ENCODE measurements at places on chromosomes 5 and 9.

GRCh38 chr5:54748527-54748926 is 231.0 kb downstream of the SNX18 start:
- no peak for DNase-seq

DNA sequence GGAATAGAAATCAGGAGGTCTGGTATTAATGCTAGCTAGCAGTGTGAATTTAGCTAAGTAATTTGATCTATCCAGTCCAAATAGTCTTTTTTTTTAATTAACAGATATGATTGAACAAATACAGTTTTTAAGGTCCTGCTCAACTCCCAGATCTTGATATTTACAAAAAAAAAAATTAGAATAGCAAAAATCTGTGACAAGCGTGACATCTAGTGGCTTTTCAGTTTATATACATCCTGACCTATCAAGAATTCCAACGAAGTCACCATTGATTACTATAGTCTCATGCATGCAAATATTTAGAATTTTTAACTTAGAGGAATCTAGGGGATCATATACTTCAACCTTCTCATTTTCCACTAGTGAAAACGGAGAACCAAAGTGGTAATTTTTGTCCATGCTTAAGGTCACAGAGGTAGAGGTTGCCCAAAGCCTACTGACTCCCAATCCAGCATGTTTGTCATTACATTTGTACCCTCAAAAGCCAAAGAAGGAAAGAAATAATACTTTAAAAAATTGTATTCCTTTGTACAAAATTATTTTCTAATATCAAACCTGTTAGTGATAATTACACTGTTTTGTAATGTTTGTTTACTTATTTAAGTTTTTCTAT is 17.6 kb upstream of the TARS1 start:
- DNase-seq = no peak

GRCh38 chr5:107943923-107944322 is 273.2 kb upstream of the EFNA5 start:
- DNase-seq = no peak

DNA sequence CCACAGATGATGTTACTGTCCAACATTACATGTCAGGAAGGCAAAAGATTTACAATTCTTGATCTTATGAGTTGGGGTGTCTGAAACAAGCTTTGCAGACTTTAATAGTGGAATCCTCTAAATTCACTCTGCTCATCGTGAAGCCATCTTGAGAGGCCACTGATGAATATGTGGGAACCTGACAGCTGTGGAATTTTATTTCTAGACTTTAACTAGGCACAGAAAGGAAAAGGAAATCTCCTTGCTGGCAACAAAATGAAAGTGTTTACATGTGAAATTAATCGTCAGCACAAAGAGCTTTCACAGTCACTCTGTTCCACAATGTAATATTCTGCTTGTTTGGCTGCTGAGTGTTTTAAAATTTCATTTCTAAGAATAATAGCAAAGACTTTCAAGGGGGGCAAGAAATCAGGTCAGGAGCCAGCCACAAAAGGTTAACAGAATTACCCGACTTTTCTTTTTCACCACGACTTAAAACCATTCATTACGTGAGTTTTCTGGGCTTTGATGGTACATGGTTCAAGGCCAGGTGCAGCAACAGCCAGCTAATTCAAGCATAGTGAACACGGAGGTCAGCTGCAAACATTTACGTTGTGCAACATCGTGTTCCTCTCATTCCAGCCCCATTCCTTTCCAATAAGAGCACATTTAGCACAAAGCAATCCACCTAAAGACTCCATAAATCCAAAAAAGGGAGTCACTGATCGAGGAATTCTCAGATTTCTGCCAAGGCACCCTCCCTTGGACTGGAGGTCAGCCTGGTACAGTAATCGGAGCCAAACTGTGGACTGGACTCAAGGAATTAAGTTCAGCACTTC is 14.6 kb downstream of the NREP start:
- no peak for DNase-seq

GRCh38 chr9:108865037-108865436 is 3.0 kb downstream of the ACTL7A start:
- DNase-seq = no peak

DNA sequence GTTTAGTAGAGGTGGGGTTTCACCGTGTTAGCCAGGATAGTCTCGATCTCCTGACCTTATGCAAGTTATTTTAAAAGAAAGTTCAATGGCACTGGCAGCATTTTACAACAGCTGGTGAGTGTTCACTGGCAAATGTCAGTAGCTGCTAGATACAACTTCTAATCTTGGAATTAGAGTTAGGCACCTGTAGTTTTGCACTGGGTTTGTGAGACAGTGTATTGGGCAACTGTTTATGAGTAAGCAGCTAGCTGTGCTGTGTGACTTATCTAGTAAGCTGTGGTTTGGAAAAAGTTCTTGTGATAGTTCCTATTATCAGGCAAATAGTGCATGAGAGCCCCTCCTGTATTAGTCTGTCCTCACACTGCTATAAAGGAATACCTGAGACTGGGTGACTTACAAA is 61.5 kb downstream of the UBE2QL1 start:
- DNase-seq = no peak

GRCh38 chr9:899440-900184 is 58.1 kb downstream of the DMRT1 start:
- DNase-seq = no peak

DNA sequence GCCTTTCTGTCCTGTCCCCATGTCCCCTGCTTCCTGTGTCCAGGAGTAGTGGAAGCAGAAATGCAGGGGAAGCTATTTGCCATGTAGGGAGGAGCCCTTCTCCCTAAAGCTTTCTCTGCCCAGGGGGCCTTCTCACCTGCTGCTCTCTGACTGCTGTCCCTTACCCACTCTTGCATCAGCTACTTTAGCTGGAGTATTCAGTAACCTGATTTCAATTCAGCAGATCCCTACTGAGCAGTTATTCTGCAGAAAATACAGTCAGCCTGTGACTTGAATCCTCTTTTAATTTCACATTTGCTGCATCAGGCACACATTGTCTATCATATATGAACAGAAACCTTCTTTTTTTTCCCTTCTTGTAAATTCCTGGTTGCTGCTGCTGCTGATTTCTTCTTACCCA is 90.4 kb downstream of the MVB12B start:
- no peak for DNase-seq

DNA sequence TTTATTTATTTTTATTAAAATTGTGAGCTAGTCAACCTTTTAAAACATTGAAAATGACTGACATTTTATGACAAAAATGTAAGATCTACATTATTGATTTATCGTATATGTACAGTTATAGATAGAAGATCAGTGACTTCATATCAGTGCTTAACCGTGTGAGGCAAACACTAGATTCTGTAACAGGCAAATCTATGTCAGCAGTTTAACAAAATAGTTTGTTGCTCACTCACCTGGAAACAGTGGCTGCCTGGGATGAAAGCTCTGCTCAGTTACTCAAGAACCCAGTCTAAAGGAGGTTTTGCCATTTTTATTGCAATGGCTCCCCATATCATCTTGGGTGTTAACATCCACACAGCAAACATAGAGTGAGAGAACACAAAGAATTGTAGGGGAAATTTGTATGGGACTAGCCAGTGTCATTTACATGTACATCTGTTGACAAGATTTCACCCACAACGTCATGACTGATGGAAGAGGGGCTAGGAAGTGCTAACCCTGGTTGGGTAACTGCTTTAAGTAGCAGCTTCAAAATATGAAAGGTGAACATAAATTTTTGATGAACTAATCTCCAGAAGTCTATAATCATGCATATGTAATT is 49.0 kb downstream of the SGCD start:
- no peak for DNase-seq

GRCh38 chr5:147822686-147823491 is 8.6 kb downstream of the SPINK1 start:
- peak; percentile 1 for DNase-seq

DNA sequence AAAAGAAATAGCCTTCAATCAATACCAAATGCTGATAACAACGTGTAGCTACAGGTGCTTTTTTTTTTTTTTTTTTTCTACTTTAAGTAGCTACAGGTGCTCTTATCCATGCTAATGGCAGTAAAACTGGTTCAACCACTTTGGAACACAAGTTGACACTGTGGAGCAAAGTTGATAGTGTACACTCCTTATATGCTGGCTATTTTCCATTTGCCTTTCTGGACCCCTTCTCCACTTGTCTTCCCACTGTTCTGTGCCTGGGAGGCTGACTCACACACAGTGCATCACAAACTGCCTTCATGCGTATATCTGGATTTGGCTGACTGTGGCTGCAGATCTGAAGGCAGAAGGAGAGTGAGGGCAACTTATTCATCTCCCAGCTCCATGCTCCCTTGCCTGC is 247.9 kb downstream of the MSX2 start:
- no peak for DNase-seq

DNA sequence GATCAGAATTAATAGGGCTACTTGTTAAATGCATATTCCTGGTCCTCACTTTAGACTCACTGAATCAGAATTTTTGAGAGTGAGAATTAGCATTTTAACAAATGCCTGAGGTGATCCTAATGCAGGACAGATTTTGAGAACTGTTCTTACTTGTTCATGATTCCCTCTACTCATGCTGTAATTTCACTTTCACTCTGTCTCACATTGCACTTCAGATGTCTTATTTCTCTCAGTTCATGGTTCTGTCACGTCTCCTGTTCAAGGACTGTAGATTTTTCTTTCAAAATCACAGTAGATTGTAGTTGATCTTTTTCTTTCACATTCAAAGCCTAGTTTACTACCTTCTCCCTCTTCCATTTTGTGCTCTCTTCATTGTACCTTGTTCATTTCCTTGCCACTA is 54.3 kb downstream of the ADGRV1 start:
- DNase-seq = no peak

- no peak for DNase-seq
These were observed 18.4 kb upstream of the TTC1 start for GRCh38 chr5:159990506-159990905.

GRCh38 chr5:56692359-56693219 is 122.8 kb upstream of the MAP3K1 start:
- no peak for DNase-seq

GRCh38 chr5:44565902-44566301 is 176.7 kb upstream of the FGF10 start:
- no peak for DNase-seq

DNA sequence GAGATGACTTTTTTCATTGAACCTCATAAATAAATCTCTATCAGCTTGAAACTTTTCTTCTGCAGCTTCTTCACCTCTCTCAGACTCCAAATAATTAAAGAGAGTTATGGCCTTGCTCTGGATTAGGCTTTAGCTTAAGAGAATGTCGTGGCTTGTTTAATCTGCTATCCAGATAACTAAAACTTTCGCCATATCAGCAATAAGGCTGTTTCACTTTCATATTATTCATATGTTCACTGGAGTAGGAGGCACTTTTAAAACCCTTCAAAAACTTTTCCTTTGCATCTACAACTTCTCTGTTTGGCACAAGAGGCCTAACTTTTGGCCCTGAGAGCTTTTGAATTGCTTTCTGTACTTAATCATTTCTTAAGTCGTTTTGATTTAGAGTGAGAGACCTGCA is 386.9 kb upstream of the FAM174A start:
- no peak for DNase-seq

- DNase-seq = no peak
These were observed 321.9 kb upstream of the TARS1 start for GRCh38 chr5:33118761-33119415.

- DNase-seq = no peak
These were observed 321.8 kb upstream of the MEF2C start for GRCh38 chr5:89204756-89205155.

GRCh38 chr9:105295201-105295550 is 50.7 kb downstream of the SLC44A1 start:
- DNase-seq = no peak

- no peak for DNase-seq
These were observed 46.5 kb upstream of the GPR151 start for GRCh38 chr5:146562461-146562860.

- DNase-seq = no peak
These were observed 30.7 kb downstream of the CTNND2 start for GRCh38 chr5:11873587-11873986.

DNA sequence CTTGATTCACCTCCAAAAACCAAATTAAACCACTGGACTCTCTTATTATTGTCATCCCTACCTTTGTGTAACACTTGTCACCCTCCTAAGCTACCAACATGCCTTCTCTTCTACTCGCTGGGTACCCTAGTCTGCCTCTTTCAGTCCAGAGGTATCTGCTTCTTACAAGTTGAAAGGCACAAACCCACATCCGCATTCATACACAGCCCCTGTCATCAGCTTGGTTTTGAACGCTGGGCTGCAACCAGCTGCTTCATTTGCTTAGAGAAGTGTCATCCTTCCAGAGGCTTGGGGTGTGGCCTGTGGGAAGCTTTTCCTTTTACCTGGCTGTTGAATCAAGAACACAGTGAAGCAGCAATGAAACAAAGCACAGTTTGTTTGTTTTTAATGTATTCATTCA is 138.8 kb upstream of the WWC1 start:
- DNase-seq = no peak

DNA sequence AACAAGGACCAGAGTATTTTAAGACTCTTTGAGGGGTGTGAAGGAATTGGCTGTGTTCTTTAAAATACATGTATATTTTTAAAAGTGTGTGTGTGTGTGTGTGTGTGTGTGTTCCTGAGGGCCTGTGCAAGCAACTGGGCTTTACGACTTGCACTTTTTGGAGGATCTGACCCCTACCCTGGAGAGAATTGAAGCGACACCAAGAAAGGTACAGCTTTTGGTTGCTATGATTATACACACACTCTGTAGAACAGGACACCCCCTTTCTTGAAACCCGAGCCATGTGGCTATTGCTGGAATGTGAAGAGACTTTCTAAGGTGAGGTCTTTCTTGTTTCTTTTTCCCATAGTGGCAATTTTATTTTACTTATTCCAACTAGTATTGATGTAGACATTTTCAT is 988 bp downstream of the SHISAL2B start:
- no peak for DNase-seq

DNA sequence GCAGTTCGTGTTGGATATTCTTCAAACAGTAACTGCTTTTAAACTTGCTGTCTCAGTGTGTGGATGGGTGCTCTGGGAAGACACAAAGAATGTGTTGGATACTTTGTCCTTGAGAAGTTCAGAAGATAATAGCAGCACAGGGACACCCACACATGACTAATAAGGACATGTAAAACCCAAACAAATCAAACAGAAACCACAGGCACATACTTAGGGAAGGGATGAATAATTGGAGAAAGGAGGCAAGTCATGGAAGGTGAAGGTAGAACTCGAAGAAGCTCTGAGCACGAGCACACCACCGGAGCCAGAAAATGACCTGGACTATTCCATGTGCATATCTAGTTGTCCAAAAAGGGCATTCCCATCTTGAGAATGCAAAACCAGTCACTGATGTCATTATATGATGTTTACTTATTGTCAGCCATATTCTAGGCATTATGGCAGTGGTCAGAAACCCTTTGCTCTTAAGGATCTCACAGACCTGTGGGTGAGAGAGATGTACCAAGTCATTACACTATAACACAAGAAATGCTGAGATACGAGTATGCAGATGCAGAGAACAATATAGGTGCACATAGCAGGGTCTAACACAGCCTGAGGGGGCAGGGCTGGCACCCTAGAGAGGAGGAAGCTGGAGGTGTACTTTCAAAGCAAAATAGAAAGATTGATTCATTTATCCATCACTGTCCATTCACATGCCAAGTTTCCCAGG is 152.9 kb downstream of the PIK3R1 start:
- DNase-seq = no peak

Data from GM12892 (cell line).